Activated T-cell treated with anti-CD3 and anti-CD28 coated beads for 24 hours (primary cell): ENCODE measurements at places on chromosomes 5 and 9.

DNA sequence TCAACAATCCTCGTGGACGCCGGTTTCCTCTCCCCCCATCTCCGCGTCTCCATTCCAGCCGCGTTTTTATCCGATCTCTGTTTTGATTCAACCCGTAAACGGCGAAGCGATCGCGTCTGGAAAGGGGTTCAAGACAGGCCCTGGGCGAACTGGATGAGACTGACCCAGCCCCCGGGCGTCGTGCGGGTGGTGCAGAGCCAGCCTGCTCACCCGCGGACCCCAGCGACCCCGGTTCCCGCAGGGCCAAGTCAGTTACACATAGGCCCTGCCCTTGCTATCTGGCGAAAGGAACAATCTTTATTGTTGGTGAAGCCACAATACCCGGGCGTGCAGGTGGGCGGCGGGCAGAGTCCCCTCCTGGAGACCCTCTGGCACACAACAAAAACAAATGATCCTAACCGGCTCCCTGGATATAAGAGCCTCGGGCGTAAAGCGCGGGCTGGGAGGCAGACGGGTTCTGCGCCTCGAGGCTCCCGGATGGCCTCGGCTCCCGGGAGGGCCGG, 1.8 kb downstream of the TLX3 start:
- DNase-seq, result no peak

DNA sequence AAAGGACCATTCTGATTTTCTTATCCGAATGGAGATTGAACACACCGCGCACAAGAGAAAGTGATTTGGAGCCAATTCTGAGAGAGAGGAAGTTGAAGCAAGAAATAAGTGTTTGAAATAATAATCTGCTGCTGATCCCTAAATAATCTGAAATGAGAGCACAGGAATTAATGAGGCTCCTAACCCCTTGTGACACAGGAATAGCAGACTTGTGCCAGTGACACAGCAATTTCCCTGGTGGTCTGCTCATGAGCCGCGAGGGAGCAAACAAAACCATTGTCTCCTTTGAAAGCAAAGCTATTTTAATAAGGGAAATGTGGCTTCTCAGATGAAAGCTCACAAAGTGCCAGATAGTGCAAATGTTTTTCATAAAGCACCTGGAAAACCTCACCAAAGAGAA, 936.1 kb upstream of the WWC1 start:
- no peak for DNase-seq

DNA sequence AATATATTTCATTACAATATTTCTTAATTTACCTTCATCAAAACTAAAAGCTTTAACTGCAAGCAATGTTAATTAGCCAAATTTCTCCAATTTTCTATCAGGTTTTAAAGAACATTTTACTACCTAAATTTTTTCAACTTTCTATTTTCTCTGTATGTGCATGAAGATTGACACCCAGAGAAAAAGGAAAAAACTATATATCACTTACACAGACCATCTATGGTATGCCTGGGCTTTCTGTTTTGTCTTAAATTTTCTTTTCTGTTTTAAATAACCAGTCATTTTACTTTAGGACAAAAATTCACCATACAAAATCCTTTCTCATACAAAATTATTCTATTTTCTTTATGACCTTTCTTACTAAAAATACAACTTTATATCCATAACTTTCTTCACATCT, 13.8 kb upstream of the IL7R start:
- DNase-seq, result no peak

GRCh38 chr9:81244631-81245030, 444.7 kb downstream of the TLE1 start:
- no peak for DNase-seq

DNA sequence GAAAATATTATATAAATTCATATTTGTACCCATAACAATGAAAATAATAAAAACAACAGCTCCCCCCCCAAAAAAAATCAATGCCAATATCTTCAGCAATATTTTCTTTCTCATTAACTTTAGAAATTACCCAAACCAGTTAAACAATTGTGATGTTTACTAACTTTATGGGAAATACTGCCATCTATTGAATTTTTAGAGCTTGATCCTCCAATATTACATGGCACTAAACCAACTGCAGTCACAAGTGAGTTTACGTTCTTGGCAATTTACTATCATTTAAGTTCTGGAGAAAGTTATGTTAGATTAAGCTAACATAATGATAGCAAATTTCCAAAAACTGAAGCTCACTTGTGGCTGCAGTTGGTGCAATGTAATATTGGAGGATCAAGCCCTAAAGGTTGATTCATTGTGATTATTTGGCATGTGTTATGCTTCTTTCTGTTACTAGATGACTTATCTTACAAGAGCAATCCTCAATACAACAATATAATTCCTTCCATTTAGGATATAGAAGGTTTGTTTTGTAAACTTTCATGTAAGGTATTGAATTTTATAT, 379.5 kb downstream of the CDH18 start:
- no peak for DNase-seq

DNA sequence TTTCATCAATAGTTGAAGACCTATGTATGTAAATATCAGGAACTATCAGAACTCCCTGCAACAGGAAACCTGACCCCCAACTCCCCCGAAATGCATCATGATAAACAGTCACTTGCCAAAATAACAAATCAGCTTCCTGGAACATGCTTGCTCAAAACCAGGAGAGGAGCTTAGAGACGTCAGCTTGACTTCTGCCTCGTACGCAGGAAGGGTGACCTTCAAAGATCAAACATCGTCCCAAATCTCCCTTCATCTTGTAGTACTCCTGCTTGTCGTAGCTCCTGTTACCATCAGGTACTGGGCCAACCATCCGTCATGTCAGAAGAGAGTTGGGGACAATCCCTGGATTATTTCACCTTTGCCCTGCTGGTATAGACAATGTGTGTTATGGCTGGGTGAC, 396.1 kb downstream of the GADD45G start:
- DNase-seq, result no peak
